ENCODE measurements at places on chromosomes 2 and 18.

GRCh38 chr2:14015113-14015630, 617.3 kb upstream of the LRATD1 start:
- no peak for DNase-seq

DNA sequence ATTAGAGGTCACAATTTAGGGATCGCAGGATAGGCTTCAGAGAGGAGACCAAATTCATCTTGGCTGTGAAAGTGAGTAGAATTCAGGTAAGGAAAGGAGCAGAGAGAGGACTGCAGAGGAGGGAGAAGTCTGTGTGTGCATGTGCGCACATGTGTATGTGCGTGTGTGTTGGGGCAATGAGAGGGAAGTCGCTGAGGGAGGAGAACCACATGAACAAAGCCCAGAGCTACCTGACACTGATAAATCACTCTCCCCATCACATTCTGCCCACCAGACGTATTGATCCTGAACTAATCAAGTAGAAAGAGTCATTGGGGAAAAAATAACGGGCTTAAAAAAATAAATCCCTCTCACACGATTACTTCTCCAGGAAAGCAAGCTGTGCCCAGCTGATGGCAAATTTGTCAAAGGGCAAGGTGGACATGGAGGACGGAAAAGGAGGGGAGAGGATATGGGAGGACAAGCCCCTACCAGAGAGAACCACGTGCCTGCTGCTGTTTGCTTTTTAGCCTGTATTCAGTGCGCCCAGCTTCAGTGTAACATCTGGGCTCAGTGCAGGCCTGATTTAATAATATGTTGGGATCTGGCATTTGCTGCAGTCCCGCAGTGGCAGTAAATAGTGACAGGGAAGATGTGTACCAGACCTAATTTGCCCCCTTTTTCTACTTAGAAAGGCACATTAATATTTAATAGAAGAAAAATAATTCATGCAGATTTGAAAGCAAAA, 307.5 kb downstream of the C1D start:
- no peak for DNase-seq

GRCh38 chr2:181463588-181463987, 6.4 kb downstream of the ITGA4 start:
- DNase-seq, result no peak

DNA sequence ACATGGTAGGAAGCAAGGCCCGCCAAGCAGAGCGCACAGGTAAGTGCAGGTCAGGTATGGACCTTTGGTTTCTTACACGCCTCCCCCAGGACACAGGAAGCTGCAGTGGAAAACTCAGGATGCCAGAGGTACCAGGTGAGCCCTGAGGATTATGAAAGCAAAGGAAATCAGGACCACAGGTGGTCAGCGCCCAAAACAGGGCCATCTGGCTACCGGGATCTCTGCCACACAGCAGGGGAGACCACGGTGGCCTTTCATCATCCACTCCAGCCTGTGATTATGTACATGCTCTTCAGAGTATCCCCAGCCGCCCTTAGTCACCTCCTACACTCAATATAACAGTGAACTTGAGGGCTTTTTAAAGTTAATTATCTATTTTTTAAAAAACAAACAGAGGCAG, 125.5 kb upstream of the EPC2 start:
- DNase-seq, result no peak

Data from CD14-positive monocyte (primary cell).